ENCODE measurements at places on chromosomes 7 and 10.

DNA sequence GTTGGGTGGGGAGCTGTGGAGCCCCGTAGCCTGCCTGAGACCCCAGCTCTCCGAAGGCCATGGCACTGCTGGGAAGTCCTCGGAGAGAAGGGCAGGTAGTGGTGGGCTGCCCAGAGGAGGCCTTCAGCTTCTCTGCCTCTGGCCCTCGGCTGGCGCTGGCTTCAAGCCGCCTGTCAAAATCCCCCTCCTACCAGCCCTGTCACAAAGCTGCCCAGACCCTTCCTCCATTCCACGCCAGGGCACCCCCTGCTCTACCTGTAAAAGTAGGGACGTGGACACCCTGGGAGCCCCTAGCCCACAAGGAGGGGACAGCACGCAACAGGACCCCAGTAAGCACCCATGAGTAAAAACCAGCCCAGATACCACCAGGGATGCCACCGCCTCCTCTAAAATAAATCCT, 31.6 kb downstream of the MAD1L1 start:
- DNase-seq, result no peak

DNA sequence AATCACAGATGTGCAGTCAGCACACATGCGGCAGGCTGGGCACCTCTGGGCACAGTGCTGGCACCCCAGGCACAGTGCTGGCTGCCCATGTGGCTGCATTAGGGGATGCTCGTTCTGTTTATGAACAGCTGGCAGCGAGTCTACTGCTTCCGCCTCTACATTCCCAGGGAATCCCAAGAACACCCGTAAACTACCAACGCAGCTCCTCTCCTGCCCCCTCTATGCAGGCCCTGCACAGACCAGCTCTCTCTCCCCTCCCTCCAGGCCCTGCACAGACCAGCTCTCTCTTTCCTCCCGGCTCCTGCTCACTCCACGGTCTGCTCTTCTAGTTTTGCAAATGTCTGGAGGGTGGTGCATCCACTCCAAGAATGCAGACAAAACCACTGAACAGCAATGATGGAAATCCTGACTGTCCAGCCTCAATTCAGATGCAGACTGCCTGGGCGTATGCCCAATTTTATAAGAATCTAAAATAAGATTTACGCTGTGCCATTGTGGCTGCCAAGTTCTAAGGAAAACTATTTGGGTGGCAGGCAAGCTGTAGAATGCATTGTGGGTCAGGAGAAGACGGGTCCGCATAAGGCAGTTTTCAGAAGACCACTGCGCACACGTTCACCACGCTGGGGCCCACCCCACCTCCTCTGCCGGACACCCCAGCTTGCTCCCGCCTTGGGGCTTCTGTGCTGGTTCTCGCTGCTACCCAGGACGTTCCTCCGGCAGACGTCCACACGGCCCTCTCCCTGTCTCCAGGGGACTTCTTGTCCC, 234.6 kb downstream of the ZMYND11 start:
- DNase-seq, result peak; percentile 88

- peak; percentile 100 for DNase-seq
Measured at GRCh38 chr7:101121991-101122932, 4.6 kb upstream of the SERPINE1 start.

- peak; percentile 75 for DNase-seq
Measured at GRCh38 chr10:58734116-58734515, 221.4 kb downstream of the BICC1 start.

DNA sequence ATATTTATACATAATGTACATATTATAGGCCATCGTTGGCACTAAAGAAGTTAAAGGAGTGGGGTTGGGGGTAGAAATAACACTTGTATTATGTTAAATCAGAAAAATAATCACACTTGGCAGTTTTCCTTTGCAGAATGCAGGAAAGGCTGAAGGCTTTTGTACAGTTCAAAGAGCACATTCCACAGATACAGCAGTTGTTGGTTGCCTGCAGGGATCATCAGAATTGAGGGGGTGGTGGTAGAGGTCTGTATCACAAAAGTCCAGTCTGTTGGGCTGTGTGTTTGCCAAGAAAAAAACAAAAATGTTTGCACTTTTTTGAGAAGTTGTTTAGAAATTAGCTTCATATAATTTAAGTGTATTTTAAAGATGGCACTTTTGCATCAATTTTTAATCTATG, 231.8 kb upstream of the FOXP2 start:
- no peak for DNase-seq

DNA sequence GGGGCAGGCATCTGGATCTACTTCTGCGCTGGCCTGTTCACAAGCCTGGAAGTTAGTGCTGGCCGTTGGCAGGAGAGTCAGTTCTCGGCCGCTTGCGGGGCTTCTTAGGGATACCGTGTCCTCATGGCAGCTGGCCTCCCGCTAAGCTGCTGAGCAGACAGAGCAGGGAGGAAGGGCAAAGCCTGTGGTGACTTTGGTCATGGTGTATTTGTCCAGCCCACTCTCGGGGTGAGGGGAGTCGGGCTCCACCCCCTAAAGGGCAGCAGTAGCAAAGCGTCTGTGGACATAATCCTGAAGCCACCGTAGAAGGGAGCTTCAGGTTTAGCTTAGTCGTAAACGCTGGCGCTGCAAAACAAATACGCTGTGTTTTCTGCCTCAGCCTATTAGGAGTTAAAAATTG, 12.2 kb downstream of the UBE3C start:
- peak; percentile 18 for DNase-seq
